ELF-1 (cell line): ENCODE measurements at places on chromosomes 6 and 20.

DNA sequence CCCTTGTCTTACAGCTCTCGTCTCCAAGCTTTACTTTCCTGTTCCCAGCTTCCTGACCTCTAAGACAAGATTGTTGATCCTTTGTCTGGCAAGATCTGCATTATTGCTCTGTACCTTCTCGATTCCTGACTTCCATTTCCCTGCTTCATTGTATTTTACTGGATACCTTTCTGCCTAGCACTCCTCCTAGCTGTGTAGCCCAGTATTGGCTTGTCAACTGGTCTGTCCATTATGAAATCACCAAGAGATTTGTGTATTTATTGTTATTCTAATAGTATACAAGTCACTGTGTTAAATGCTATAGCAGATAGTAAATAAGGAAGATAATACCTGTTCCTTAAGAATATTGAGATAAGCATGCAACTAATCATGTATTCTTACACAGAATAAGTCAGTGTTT is 305.4 kb downstream of the CDKAL1 start:
- DNase-seq = no peak

DNA sequence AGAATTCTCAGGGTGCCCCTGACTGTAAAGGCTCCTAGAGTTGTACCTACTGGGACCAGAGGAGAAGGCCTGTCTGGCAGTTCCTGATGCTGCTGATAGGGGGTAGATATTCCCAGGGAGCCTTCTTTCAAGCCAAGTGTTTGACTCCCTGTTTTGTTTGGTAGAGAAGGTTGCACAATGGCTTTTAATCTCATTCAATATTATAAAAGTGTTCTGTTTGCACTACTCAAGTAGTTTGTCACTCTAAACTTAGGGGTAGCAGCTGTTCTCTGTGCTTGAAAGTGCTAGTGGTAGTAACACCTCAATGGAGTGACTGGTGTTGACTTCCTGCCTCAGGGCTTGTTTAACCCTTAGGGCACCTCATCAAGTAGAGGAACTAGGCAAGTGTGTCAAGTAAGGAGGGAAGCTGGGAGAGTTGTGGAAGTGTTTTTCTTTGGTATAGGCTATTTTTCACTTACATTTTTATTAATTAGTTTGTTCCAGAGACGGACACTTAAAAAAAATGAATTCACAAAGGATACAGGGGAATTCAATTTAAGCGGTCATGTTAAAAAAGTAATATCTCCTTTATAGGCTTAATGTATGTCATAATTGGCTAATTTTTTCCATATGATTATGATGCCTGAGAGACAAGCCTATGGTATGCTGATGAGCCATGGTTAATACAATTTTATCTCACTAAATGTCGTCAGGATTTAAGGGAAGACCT is 38.1 kb downstream of the BICRAL start:
- DNase-seq = peak; percentile 46

GRCh38 chr20:31930779-31931178 is 21.1 kb downstream of the PDRG1 start:
- DNase-seq = no peak

DNA sequence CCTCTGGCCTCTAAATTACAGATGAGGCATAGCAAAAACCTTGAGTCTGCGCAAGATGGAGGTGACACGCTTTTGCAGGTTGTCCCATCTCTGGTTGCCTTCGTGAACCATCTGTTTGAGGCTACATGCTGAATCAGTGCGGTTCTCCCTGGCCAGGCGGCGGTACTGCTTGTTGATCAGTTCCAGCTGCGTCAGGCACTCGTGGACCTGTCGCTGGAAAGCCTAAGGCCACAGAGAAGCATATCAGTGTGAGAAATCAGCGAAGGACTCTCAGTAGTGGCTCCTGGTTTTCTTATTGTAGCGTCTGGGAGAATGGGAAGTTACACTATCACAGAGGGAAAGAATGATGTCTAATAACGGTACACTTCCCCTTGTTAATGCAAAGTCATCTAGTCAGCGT is 344.4 kb downstream of the ESR1 start:
- peak; percentile 67 for DNase-seq

DNA sequence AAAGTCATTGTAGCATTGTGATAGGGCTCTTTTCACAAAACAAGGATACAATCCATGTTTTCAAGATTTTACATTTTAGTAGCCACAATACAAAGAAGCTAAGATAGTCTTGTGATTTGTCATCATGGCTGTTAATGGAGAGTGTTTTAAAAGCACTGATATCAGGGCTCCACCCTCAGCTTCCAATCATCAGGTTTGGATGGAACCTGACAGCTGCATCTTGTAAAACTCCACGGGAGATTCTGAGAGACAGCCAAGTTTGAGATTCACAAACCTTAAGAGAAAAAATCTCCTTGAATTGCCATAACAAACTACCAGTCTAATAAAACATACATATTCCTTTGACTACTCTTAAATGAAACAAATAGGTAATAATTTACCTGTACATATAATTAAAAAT is 280.2 kb downstream of the ESR1 start:
- DNase-seq = no peak

- DNase-seq = no peak
These were observed 60.1 kb downstream of the FUT9 start for GRCh38 chr6:96075826-96076225.
